Glomerular endothelial cell (primary cell): ENCODE measurements at places on chromosomes 6 and 20.

GRCh38 chr6:6243846-6244245 lies 76.6 kb downstream of the F13A1 start:
- no peak for DNase-seq

DNA sequence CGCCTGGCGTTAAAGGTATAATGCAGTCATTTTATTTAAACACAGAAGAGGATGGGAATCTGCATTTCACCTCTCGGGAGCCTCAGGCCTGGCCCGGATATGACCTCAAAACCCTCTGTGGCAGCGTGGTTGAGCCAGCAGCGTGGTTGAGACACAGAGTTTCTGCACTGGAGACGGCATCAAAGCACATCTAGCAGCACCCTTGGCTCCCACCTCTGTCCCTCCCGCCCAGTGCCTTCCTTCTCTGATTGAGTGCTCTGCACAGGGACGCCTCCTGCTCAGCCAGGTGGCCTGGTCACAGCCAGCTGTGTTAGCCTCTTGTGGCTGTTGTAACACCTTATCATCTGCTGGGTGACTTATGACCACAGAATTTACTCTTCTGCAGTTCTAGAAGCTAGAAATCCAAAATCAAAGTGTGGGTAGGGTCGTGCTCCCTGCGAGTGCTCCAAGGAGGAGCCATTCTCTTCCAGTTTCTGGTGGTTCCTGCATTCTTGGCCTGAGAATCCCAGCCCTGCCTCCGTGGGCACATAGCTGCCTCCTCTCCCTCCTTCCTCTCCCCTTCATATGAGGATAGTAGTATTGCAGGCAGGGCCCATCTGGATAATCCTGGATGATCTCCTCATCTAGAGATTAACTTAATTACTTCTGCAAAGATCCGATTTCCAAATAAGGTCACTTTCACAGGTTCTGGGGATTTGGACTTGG lies 156.7 kb downstream of the SYCP2 start:
- DNase-seq, result no peak

GRCh38 chr6:90285042-90285481 lies 11.6 kb downstream of the BACH2 start:
- no peak for DNase-seq

DNA sequence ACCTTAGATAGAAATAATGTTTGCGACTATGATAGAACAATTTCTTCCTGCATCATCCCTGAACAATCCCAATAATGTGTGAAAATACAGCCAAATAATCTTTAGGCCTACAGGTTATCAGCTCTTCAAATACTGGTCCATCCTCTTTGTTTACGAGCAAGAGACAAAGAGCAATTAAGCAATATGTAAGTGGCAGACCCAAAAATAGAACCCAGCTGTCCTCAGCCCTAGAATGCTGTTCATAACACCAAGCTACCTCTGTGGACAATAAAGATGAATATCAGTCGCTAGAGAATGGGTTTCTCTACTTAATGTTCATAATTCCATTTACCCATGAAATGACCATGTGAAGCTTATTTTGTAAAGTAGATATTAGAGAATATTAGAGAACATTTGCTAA lies 28.4 kb upstream of the OSTM1 start:
- no peak for DNase-seq

DNA sequence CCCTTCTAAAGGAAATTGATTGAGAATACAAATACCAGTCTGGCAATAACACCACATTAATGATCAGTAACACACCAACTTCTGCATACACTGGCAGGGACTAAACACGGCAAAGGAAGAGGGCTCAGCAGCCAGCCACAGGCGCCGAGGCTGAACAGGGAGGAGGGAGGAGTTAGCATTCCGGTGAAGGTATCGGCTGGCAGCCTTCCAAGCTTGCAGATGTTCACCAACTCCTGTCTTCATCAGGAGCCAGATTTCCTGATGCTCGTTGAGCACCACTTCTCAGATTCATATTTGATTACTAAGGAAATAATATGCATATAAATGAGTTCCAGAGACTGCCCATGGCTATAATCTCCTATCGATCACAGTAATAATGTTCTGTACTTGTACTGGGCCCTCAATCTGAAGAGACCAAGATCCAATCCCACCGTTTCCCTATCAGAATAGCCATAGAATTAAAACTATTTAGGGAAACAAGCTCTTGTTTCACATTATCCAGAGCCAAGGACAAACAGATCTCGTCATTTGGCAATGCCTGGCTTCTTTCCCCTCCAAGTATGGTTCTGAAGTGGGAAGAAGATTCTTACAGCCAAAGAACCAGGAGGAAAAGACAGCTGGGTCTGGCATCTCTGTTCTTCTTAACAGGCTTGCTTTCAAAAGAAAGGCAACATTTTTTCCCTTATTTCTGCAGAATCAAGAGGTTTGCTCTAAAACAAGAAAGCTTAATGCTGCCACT lies 42.2 kb downstream of the GFOD1 start:
- no peak for DNase-seq
